ENCODE measurements at places on chromosomes 1 and 21. TPM values are rescaled to one million over a fixed set of nuclear protein-coding genes. Genes with fewer than 3 reads are reported as not detected.
A peak's percentile ranks its signal among the peaks of the same experiment; 100 is the strongest.

DNA sequence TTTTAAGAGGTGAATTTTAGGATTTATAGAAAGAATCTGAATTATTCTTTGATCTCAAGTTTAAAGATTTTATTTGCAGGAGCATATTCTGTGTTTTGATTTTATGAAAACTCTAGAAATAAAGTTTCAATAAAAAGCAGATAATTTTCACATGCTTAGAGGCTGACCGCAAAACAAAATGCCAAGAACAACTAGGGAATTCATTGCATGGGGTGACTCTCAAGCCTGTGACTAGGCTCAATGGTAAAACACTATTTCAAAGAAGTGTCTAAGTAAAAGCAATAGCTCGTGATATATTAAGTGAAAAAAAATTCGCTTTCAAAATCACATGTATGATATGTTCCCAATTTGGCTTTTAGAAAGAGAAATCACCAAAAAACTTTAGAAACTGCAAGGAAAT lies 49.6 kb downstream of the RPL5 start:
- no peak for DNase-seq

Gene PKP1
- 0.83 TPM for total RNA-seq

DNA sequence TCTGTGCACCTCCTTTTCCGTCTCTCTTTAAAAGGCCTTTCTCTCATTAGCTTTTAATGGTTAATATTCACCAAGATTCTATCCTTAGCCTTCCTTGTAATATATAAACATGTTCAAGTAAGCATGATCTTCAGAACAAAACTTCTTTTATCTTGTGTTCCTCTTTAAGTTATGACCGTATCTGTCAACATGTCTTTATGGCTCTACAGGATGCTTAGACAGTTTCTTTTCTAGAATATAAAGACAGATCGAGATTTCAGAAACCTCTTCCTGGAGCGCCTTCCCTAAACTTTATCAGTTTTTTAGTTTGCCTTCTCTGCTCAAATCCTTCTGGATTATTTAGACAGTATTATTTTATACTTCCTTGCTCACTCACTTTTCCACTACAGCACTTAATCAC lies 7.2 kb downstream of the RO60 start:
- no peak for DNase-seq

Gene ARHGAP30
- total RNA-seq: 10.5 TPM

DNA sequence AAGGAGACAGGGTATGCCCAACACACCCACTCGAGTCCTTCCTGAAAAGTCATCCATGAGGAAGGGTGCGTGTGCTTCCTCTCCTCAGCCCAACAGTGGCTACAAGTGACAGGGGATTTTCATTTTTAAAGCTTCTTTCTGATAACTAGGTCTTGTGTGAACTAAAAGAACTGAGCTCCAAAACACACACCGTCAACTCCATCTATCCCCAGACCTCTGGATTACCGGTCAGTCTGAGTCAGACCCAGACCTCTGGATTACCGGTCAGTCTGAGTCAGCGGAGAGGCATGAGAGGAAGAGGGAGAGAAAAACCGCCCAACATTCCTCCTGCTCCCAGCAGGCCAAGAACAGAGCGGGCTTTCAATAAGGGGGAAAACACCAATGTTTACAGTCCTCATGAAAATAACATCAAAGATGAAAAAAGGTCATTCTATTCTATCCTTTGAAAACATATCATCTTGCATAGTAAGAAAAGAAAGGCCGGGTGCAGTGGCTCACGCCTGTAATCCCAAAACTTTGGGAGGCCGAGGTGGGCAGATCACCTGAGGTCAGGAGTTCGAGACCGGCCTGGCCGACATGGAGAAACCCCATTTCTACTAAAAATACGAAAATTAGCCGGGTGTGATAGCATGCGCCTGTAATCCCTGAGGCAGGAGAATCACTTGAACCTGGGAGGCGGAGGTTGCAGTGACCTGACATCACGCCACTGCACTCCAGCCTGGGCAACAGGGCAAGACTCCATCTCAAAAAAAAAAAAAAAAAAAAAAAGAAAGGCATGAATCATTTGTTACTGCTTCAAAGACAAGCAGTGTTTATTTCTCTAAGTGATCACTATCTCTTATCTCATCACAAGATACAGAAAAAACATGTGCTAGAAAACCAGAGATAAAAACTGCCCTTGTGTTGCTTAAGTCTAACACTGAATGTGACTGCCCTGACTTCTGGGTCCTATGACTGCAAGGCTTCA lies 3.4 kb downstream of the PTTG1IP start:
- peak; percentile 79 for DNase-seq

- no peak for DNase-seq
These were observed 25.3 kb upstream of the PEF1 start for GRCh38 chr1:31669786-31670592.

Gene GRIK3
- 0.33 TPM for total RNA-seq

- DNase-seq: no peak
These were observed 19.1 kb upstream of the GBP3 start for GRCh38 chr1:89041721-89042120.

- DNase-seq: no peak
These were observed 871 bp downstream of the TUFT1 start for GRCh38 chr1:151540982-151541377.

Gene DENND1B
- 13.8 TPM for total RNA-seq

Gene WDTC1
- 22.6 TPM for total RNA-seq

- DNase-seq: no peak
These were observed 9.8 kb downstream of the DUSP10 start for GRCh38 chr1:221732052-221732451.

DNA sequence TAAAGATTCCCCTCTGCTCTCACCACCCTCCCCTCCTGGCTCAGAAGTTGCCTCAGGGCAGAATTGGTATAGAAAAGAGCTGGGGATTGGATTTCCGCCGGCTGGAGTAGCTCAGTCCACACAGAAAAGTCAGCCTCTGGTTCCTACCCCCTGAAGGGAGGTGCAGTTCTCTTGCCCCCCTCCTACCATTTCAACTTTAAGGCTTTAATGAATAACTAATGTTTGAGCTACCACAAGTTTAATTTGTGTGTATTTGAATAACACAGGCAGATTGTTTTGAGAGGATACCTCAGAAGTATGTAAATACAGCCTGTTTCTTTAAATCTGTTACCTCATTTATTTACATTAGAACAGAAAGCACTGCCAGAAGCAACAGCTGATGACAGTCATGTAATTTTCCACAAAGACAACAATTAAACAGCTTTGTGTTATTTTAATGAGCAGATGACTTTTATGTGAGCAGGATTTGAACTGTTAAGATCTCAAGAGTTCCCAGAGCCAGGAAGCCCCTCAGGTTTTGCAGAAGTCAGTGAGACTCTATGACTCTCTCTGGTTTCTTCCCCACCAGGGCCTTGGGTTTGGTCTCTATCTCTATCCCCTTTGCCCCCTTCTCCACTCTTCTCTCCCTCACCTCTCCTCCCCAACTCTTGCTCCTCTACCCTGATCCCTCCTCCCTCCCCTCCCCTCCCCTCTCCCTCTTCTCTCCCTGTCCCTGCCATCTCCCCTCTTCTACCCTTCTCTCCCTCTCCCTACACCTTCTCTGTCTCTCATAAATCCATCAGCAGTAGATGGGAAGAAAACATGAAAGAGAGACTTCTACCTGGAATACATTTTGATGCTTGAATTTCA lies 26.3 kb downstream of the DUSP10 start:
- DNase-seq: no peak

DNA sequence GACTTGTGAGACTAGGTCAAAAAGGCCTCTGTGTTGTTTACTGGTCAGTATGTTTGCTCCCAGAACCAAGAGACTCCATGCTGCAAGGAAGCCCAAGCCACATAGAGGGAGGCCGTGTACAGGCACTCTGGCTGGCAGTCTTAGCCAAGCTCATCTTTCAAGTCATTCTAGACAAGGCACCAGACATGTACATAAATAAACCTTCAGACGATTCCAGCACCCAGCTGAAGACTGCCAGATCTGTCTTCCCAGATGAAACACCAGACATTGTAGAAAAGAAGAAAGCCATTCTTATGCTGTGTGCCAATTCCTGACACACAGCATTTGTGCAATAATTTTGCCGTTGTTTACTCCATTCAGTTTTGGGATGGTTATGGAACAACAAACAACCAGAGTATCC lies 595.5 kb downstream of the KIF26B start:
- DNase-seq: no peak

Gene FCRL5
- total RNA-seq: 0.32 TPM
